ENCODE measurements at places on chromosomes 7 and 10. TPM values are rescaled to one million over a fixed set of nuclear protein-coding genes. Genes with fewer than 3 reads are reported as not detected.
A peak's percentile ranks its signal among the peaks of the same experiment; 100 is the strongest.

DNA sequence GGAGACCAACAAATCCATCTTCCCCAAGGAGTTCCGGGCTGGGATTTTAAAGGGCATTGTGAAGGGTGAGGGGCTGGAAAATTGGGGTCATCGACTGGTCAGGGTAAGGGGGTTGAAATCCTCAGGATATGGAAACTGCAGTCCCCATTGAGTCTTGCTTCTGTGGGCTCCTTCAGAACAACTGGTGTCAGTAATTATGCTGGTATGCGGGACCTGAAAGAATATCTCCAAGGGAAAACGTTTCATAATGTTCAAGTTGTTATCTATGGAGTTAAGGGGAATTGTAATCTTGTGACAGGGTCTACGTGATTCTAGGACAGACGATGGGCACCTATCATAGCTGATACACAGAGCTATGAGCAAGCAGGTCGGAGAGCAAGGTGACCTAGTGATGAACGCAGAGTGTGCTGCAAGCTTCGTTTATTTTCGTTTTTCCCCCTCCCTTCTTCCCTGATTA lies 494 bp upstream of the RHBDD2 start:
- H3K36me3 ChIP-seq = peaks cover 3% of the 10 kb centered on the region
- peak overlapping the region; percentile 30 for H3K4me3 ChIP-seq
- DNase-seq = no peak

GRCh38 chr10:126128581-126128980 lies 232.2 kb downstream of the FANK1 start:
- H3K4me1 ChIP-seq = no peaks in the 10 kb centered on the region
- no peak overlapping the region for H3K27ac ChIP-seq
- no peaks in the 10 kb centered on the region for H3K27me3 ChIP-seq
- H3K4me3 ChIP-seq = no peak overlapping the region
- no peaks in the 10 kb centered on the region for H3K36me3 ChIP-seq

DNA sequence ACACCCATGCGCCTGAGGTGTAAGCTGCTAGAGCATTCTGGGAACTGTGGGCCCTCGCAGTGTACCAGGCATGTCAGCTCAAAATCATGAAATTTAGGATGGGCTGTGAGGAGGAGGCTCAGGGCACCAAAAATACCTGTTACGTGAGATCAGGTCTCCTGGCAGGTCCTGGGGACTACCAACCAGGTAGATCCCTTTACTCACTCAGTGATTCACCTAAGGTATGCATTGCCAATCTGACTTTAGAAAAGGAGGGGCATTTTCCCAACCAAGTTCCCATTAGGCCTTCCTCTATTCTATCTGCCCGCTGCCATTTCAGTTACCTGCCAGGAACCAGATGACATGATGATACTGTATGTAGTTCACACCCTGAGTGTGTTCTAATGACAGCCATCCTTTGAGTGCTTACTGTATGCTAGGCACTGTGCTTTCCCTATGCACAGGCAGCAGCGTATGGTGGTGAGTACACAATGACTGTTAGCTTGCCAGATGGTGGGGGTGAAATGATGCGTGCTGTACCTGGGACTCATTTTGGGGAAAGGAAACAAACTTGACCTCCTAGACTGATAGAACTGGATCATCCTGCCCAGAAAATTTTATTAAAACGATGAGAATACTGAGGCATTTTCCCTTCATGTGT lies 62.0 kb downstream of the CFAP58 start:
- no peak overlapping the region for H3K4me3 ChIP-seq
- DNase-seq = no peak
- no peaks in the 10 kb centered on the region for H3K36me3 ChIP-seq
- no peaks in the 10 kb centered on the region for H3K4me1 ChIP-seq
- no peaks in the 10 kb centered on the region for H3K27me3 ChIP-seq
- no peak overlapping the region for H3K27ac ChIP-seq

- no peak overlapping the region for H3K27ac ChIP-seq
- peaks cover 6% of the 10 kb centered on the region for H3K36me3 ChIP-seq
- H3K4me1 ChIP-seq = no peaks in the 10 kb centered on the region
- no peak overlapping the region for H3K4me3 ChIP-seq
- DNase-seq = peak; percentile 87
Measured at GRCh38 chr10:133278577-133279265, 2.1 kb upstream of the ADAM8 start.

DNA sequence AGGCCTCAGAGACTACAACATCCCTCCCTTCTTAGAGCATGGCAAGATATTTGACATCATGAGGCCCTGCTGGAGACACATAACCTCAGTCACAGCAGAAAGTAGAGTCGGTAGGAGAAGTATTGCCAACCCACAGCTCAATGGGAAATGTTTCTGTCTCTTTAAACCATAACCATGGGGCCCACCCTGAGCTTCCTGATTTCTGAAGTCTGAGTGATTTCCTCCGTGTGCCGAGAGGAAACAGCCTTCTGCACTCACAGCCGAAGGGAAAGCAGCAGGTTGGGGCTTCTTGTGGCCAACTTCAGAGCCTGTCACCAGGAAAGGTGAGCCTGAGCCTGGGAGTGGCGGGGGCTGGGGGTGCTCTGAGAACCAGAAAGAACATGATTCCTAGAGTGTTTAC lies at the start of gene GIMAP1:
Gene GIMAP1 (plus strand): TSS at position 246 of the 400 bp plus-strand sequence. CDS start 2,435 bp downstream, outside the sequence.
- H3K36me3 ChIP-seq = no peaks in the 10 kb centered on the region
- H3K4me1 ChIP-seq = no peaks in the 10 kb centered on the region
- no peaks in the 10 kb centered on the region for H3K27me3 ChIP-seq
- H3K27ac ChIP-seq = no peak within 1 kb of the TSS
- H3K4me3 ChIP-seq = no peak within 1 kb of the TSS

DNA sequence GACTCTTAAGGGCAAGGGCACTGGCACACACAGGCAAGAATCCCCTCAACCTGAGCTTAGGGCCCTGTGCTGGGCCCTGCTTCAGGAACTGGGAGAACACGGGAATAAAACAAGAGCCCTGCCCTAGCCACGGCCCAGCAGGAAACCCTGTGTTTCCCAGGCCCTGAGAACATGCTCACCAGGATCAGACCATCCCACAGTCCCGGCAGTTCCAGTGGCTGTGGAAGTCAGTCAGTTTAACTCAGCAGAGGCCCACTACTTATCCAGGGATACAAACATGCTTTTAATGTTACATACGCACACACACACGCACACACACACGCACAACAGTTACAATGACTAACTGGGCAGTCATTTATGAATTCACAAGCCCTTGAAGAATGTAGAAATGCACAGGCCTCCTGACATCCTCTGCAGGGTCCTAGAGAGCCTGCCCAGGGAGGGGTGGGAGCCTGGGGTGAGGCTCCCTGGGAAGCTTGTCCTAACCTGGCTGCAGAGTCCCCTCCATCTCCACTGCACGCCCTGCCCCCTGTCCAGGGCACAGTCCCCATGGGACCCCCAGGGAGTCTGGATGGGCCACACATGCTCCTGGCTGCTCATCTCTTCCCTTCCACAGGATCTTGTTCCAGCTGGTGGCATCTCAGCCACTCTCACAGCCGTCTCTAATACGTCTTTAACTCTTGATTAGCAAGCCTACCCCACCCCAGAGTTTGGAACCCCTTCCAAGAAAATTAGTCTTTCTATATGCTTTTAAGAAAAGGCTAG lies 97.6 kb downstream of the TCERG1L start:
- no peaks in the 10 kb centered on the region for H3K4me1 ChIP-seq
- no peak overlapping the region for H3K27ac ChIP-seq
- no peak overlapping the region for H3K4me3 ChIP-seq
- DNase-seq = no peak
- no peaks in the 10 kb centered on the region for H3K27me3 ChIP-seq

The TMEM184A gene
- 0.06 TPM for total RNA-seq

The FAM25G gene
- not detected for total RNA-seq

The COX15 gene
- total RNA-seq = 27.2 TPM

Data from aorta (tissue), 5 donors.